ENCODE measurements at places on chromosomes 2 and 18.

- DNase-seq: no peak
Observed at GRCh38 chr2:176643646-176644045, 374.4 kb downstream of the MTX2 start.

- no peak for DNase-seq
Observed at GRCh38 chr2:7660816-7661215, 743.6 kb downstream of the RNF144A start.

GRCh38 chr2:120815292-120815691, 79.6 kb downstream of the GLI2 start:
- DNase-seq: no peak

DNA sequence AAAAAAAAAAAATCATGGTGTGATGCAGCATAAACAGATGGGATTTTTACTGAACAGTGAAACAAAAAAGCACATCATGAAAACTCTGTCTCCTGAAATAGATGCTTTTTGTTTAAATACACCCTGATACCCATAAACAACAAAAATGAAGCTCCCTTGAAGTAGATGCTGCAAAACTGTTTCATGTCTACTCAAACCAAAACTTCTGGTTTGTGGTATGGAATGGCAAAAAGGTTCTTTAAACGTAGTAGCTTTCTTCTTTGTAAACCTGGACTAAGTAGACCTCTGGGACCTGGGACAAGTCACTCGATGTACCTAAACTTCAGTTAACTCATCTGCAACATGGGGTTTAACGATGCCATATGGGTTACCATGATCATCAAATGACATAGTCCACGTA, 64.4 kb upstream of the RAPH1 start:
- DNase-seq: no peak

GRCh38 chr2:128607440-128607839, 288.8 kb upstream of the HS6ST1 start:
- no peak for DNase-seq

DNA sequence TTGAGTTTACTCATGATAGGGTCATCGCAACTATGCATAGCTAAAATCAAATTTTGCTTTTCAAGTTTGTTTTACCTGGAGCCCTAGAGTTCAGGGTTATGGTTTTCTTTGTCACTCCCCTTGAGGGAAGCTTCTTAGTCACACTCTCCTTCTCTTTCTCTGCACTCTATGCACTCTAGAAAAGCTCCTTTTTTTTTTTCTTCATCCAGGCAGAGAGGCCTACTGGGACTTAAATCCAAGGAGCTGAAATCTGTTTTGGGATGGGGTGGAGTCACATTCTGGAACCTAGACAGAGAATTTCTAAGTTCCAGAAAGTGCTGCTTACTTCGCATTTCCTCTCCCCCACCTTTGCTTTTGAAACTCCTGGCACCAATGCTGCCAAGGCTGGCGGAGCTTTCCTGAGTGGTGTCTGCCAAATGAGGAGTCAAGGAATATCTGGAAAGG, 19.1 kb upstream of the IL18R1 start:
- DNase-seq: no peak

DNA sequence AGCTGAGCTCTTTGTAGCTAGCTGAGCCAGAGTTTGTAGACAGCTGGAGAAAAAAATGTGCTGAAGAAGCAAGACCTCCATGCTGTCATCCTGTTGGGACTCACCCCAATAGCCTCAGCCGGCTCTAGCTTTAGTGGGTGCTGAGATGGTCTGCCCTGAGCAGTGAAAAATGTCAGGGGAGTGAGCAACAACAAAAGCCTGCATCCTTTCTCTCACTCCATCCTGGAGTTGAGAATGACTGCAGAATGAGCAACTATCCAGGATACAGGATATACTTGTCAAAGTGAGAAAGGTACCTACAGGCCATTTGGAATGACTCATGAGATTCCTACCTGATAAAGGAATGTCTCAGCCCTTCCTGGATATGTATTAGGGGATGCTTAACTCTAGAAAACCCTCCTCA, 146.1 kb upstream of the DLX2 start:
- no peak for DNase-seq

GRCh38 chr2:157061799-157062198, 195.7 kb upstream of the GALNT5 start:
- no peak for DNase-seq

DNA sequence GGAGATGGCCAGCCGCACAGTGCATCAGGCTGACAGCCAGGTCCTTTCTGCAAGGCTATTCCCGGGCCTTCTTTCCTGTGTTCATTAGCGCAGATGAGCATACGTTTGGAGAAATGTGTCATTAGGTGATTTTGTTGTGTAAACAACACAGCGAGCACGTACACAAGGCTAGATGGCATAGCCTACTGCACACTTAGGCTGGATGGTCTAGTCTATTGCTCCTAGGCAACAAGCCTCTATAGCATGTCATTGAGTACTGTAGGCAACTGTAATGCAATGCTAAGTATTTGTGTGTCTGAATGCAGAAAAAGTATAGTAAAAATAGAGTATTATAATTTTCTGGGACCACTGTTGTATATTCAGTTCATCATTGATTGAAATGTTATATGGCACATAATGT, 50.9 kb upstream of the PHLPP1 start:
- no peak for DNase-seq

DNA sequence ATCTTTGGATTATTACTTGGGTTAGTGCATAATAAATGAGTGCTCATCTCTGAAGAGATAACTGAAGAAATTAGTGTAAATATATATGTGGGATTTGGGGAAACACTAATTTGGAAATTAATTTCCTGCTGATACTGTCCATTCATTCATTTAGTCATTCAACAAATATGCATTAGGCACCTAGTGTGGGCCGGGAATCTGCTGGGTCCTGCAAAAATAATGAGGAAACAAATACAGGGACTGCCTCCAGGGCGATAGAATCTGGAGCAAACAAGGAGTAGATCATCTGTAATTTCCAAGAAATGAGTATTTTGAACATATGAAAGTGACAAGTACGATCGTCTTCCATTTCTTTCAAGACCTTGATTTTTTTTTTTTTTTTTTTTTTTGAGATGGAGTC, 203.7 kb upstream of the LYPD1 start:
- DNase-seq: no peak

DNA sequence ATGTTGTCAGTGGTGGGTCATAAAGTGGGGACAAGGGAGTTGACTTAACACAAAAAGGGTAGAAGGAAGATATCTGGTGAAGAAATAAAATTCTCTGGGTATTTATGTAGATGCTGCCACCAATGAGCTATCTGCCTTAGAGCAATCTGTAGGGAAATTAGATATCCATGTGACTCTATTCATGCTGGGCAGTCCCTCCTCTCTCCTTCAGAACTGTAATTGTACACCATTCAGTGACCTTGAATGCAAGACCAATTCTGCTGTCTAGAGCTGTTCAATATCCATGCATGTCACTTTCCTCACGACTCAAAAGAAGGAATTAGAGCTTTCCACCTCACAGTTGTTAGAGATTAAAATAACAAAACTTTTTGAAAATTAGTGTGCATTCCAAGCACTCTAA, 28.6 kb upstream of the TDRD15 start:
- no peak for DNase-seq

DNA sequence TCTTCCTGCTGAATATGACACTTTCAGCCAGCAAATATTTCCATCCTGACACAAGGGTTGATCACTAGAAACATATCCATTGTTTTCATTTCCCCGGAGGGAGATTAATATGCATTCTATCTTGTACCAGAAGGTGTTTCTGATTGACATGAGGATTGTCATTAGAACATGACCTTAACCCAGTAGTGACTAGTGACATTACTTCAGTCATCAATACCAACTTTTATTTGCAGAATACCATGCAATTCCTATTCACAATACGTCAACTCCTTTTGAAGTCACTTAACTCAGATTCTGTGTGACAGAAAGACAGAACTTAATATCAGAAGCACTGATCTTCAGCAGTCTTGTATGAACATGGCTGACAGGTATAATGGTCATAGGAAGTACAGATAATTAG, 1108.9 kb upstream of the CRIM1 start:
- no peak for DNase-seq

DNA sequence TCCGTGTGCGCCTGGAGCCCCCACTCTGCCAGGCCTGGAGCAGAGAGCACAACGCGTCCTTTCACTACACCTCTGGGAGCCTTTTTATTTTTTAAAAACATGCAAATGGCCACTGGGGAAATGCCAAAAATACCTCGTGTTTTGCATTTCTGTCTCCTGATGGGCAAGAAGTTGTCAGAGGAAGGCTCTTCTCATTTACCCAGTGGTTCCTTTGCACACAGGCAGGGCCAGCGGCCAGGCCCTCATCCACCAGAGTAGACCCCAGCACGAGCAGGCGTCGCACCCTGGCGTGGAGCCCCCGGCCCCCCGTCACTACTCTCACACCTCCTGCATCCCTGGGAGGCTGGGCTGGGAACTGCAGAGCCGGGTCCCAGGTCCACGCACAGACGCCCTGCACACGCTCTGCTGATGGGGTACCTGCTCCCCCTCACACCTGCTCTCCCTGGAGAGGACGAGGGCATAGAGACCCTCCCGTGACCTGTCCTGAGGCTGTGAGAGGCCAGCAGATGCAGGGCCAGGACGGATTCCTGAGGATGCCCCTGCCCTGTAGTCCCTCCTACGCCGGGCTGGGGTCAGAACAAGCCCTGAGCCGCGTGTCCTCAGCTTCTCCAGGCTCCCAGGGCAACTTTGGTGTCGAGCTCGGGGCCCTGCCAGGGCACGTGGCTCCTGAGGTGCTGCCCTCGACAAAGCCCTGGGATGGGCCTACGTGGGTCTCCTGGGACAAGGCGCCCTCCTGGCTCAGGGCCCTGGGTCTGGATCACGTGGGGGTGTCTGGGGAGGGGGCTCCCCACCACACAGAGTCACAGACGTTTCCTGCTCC, 65.0 kb downstream of the NFATC1 start:
- no peak for DNase-seq

- DNase-seq: no peak
Observed at GRCh38 chr2:158221063-158222020, 119.7 kb downstream of the UPP2 start.

GRCh38 chr2:226339616-226340015, 460.0 kb downstream of the IRS1 start:
- no peak for DNase-seq

GRCh38 chr2:122481717-122482116, 726.3 kb downstream of the TSN start:
- no peak for DNase-seq

DNA sequence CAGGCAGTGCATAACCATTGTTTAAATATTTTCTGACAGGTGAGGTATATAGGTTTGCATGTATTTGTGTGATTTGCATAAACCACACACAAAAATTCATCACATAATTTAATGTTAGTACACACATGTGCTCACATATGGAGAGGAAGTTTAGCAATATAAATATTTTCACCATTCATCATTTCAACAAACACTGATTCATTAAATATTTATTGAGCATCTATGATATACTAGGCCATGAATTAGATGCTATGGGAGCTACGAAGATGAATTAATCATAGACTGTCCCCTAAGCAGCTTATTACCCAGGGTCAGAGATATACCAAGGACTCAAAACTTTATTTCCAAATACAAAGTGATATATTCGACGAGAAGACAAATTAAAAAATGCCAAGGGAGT, 311.6 kb upstream of the PIK3C3 start:
- DNase-seq: no peak

DNA sequence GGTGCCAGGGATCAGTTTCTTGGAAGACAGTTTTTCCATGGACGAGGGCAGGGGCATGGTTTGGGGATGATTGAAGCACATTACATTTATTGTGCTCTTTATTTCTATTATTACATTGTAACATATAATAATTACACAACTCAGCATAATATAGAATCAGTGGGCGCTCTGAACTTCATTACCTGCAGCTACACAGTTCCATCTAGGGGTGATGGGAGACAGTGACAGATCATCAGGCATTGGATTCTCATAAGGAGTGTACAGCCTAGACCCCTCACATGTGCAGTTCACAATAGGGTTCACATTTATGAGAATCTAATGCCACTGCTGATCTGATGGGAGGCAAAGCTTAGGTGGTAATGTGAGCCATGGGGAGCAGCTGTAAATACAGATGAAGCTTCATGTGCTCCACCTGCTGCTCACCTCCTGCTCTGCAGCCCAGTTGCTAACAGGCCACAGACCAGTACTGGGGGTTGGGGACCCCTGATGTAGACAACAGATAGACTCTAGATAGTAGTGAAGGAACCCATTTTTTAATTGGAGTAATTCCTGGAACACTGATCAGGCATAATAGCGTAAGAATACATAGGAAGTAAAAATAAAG, 41.5 kb upstream of the MC4R start:
- DNase-seq: no peak

- DNase-seq: no peak
Observed at GRCh38 chr2:41719756-41720155, 328.1 kb upstream of the PKDCC start.

- peak; percentile 20 for DNase-seq
Observed at GRCh38 chr2:241314226-241315092, 1.0 kb downstream of the HDLBP start.

DNA sequence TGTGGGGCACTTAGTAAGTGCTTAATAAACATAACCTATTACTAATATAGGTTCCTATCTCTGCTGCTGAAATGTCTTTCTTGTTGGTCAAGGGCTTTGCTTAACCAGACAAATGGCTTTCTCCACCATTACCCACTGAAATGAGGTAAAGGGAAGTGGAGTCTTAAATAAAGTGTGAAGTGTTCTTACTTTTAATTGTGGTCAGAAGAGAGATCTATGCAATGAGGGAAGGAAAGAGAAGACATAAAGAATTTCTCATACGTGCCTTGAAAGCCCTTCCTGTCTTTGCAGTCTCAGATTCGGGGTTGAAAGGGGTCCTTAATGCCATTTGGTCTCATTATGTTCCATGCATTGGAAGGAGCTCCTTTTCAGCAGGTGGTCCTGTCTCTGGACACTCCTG, 6.9 kb upstream of the CXCR4 start:
- DNase-seq: no peak

GRCh38 chr18:21262979-21263378, 20.9 kb downstream of the GREB1L start:
- DNase-seq: no peak

GRCh38 chr2:28296904-28297303, 95.8 kb upstream of the FOSL2 start:
- DNase-seq: no peak

- no peak for DNase-seq
Observed at GRCh38 chr2:114218383-114218782, 224.1 kb upstream of the DPP10 start.

DNA sequence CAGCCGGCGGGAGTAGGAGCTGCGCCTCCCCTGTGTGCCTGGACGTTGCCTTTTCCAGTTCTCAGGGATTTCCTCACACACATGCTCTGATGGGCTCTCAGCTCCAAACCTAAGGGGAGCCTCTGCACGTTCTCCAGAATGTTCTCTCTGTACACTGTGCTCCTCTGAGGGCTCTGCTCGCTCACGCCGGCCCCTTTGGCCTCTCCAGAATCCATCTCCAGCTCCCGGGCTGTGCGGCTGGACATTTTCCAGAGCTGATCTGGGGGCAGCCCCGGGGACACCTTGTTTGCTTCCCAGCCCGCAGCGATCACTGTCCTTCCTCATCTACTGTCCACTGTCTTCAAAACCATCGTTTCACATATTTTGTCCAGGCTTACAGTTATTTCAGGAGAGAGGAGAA, 245.4 kb upstream of the HDAC4 start:
- DNase-seq: no peak

GRCh38 chr2:98293931-98294687, 52.1 kb upstream of the CNGA3 start:
- DNase-seq: no peak

- DNase-seq: no peak
Observed at GRCh38 chr18:407191-407590, 93.3 kb downstream of the COLEC12 start.
